ENCODE measurements at places on chromosomes 12 and 14.

GRCh38 chr12:116577154-116577561 is 18.0 kb downstream of the MAP1LC3B2 start:
- DNase-seq, result no peak

GRCh38 chr12:53803194-53803593 is 51.4 kb upstream of the CISTR start:
- no peak for DNase-seq

DNA sequence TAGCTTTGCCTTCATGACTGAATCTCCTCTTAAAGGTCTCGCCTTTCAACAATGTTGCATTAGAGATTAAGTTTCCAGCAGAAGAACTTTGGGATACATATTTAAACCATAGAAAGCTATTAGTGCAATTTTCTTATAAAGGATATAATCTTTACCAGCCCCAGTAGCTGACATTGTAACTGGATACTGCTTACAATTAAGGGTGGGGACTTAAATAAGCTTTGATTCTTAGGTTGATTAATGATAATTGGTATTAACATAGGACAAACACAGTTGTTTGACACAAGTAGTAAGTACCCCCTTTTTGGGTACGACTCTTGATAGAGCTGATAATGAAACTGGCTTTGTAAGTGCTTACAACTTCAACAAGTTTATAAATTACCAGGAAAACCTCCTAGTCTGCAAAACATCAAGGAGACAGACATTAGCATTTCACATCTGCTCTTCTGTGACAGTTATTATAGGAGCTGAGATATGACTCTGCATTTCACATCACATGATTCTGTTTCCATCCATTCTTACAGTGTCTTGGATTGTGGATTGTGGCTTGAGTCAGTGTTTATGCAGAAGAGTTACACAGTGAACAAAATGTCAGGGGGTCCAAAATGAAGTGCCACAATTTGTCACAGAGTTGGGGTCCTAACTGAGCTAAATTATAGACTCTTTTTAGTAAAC is 249.1 kb upstream of the E2F7 start:
- no peak for DNase-seq

DNA sequence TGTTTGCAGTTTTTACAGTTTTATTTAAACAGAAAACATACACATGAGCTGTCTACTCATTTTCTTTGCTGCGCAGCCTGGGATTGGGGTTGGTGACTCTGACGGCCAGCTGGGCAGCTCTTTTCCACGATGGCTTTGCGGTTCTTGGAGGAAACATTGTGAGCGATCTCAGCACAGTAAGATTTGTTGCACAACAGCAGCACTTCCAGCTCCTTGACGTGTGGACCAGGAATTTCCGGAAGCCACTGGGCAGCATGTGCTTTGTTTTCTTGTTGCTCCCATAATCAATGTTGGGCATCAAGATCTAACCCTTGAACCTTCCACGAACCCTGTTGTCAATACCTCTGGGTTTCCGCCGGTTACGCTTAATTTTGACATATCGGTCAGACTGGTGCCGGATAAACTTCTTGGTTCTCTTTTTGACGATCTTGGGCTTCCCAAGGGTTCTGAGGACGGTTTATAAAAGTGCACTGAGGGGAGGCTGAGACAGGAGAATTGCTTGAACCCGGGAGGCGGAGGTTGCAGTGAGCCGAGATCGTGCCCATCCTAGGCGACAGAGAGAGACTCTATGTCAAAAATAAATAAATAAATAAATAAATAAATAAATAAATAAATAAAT is 21.8 kb downstream of the FKBP11 start:
- no peak for DNase-seq

GRCh38 chr14:71970272-71970671 is 38.0 kb downstream of the RGS6 start:
- no peak for DNase-seq

DNA sequence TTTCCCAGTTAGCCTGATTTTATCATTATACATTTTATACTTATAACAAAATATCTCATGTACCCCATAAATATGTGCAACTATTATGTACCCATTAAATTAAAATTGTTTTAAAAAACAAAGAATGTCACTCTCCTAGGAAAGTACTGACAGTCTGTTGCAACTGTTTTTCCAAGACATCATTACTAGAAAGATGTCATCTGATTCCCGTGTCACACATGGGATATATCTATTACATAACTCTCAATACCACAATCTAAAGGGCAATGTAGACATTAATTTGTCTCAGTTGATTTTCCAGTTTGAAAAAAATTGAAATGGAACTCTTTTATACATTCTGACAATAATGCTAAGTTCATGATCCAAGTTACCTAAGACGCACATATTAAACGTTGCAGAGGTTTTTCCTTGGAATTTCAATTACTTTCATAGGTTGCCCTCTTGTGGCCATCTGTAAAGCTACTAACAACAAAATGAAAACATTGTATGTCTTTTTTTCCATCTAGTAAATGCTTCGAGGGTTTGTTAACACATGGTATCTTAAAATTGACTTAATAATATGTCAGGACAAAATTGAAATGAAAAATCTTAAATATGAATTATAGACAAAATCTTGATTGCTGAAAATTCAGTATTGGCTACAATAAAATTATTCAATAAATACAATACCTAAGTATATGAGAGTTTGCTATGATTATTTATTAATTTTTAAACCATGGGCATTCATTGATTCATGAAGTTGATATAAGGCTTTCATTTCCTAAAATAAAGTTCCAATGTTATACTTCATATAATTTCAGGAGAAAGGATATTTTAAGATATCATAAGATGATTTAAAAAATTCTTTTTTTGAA is 131.6 kb downstream of the PPFIA2 start:
- DNase-seq, result peak; percentile 70

DNA sequence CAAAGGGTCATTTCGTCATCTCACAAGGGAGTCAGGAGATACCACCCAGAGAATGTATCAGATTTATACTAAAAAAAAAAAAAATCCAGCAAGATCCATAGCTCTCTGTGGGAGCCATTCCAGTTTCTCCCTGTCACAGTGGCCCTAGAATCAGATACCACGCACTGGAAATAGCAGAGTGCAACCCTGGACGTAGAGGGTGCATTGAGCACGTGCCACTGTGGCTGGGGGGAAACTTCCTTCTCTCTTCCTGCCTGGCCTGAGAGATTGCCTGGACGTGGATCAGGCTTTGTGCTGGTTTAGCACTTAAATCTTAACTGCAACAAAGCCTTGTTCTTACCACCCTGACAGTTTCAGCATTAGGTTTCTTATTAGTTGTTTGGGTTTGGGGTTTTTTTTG is 124.3 kb downstream of the FBXL14 start:
- no peak for DNase-seq
